ENCODE measurements at places on chromosomes 3 and 15. TPM values are rescaled to one million over a fixed set of nuclear protein-coding genes. Genes with fewer than 3 reads are reported as not detected.

GPR27 gene
- 12.5 TPM for total RNA-seq

CCRL2 gene
- 0.51 TPM for total RNA-seq

GPR176 gene
- total RNA-seq: 12.3 TPM

DNA sequence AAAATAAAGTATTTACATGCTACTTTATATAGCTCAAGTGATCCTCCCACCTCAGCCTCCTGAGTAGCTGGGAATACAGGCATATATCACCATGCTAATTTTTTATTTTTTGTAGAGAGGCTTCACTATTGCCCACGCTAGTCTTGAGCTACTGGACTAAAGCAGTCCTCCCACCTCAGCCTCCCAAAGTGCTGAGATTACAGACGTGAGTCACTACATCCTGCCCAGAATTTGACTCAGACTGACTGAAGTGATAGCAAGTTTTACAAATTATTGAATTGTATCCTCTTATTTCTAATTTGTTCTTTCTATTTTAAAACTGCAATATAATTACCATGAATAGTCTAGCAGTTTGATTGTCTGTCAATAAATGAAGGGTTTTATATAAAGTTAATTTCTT is 210.3 kb upstream of the CGNL1 start:
- ATAC-seq: no peak

- no peak for ATAC-seq
Measured at GRCh38 chr3:58006661-58007060, 1.6 kb upstream of the FLNB start.

DNA sequence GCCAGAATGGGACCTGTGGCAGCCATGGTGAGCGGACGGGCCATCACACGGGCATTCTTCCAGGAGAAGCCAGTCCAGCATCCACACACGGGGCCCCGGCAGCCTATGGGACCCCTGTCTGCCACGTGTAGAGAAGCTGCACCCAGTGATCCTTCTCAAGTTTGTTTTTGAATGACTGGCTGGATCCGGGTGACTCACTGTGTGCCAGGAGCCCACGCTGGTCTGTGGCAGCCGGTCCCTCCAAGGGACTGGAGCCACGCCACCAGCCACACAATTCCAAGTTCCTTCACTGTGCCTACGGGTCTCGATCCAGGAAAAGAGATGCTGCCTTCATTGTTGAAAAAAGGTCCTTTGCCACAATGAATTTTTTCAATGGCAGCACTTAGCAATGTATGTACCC is 58.1 kb downstream of the ATP10A start:
- no peak for ATAC-seq

DNA sequence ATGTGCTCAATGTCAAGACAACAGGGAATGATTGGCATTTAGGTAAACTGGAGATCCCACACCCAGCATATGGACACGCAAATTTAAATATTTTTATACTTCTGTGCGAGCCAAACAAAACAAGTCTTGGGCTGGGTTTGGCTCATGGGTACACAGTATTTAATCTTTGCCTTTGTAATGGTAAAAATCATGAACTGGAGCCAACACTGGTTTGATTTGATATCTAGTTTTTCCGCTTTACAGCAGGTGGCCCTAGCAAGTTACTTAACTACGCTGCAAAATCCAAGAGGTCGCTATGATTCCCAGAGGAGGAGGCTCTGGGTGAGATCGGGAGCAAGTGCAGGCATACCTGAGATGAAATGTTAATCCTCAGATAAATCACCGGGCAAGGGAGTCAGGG is 207.9 kb upstream of the SATB1 start:
- no peak for ATAC-seq

GRCh38 chr3:143135150-143135549 is 15.6 kb downstream of the CHST2 start:
- ATAC-seq: peak; percentile 87

DNA sequence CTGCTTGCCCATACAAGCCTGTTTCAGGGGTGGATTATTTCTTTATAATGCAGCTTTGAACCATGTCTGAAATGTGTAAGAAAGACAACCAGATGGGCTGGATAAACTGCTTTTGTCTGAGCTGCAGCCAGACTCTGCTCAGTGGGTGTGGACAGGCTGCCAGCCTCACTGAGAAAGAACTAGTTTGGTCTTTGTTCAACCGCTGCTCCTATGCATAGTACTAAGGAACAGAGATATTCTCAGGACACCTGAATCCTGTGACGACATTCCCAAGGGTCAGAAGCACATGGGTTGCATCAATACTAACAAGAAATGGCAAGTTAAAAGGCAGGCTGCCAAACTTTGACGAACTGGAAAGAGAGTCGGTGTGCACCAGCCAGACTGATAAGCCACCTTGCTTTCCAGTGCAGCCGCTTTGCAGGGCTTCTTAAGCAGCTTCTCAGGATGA is 57.2 kb downstream of the PLD1 start:
- ATAC-seq: peak; percentile 12
